Fibroblast of upper back skin (primary cell): ENCODE measurements at places on chromosomes 2 and 18.

GRCh38 chr18:63111671-63112402 is 207.7 kb downstream of the BCL2 start:
- peak; percentile 26 for DNase-seq

GRCh38 chr2:224401641-224402342 is at the start of gene FAM124B:
Gene FAM124B, minus strand, starts transcription at chr2:224402107. Its CDS starts 339 bp downstream, at chr2:224401768.
- DNase-seq: peak; percentile 7

- peak; percentile 8 for DNase-seq
Measured at GRCh38 chr2:120161190-120161589, 62.0 kb downstream of the TMEM185B start.

- no peak for DNase-seq
Measured at GRCh38 chr18:7668392-7668791, 101.3 kb downstream of the PTPRM start.
